ENCODE measurements at places on chromosomes 2 and 18.

- no peak for DNase-seq
Measured at GRCh38 chr2:155356250-155356649, 657.8 kb downstream of the KCNJ3 start.

- DNase-seq: no peak
Measured at GRCh38 chr2:66436581-66437001, 1.7 kb downstream of the MEIS1 start.

DNA sequence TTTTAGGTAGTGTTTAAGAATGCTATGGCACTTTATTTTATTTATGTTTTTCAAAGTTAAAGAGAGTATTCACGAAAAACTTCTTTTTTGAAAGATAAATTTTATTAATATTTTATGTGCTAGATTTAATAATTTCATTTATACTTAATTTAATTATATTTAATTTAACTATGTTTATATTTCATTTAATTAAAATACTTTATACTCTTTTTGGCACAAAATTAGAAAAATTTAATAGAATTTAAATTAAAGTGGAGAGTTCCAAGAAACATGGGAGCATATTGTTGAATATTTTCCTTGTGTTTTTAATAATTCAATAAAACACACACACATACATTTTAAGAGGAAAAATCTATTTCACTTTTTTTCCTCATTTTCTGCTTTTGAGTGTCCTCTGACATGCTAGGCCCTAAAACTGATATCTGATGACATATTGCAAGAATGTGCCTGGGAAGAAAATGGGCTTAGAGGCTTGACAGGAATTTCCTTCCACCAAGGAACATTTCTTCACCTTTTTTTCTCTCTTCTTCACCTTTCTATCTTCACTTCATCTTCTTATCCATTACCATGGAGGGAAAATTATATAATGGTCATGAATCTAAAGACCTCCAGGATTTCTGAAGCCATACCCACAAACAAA lies 15.4 kb downstream of the ARHGAP28 start:
- no peak for DNase-seq

DNA sequence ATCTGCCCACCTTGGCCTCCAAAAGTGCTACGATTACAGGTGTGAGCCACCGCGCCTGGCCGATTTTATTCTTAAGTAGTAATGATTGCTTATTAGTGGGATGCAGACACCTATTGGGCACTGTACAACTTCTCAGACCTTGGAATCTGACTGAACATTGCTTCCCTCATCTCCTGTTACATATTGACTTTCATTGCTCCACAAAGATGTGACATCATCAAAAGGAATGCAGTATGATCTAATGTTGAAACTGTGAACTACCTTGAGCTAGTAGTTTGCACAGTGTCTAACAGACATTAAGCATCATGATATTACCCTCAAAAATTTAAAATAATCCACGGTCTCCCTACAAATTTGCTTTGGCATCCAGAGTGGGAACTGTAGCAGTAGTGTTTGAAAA lies 109.8 kb upstream of the SIX2 start:
- DNase-seq: no peak

GRCh38 chr2:9780368-9781130 lies 62.7 kb upstream of the TAF1B start:
- no peak for DNase-seq

- no peak for DNase-seq
Measured at GRCh38 chr2:135320465-135321355, 210.3 kb downstream of the ZRANB3 start.
